ENCODE measurements at places on chromosomes 16 and 17.
A peak's percentile ranks its signal among the peaks of the same experiment; 100 is the strongest.

DNA sequence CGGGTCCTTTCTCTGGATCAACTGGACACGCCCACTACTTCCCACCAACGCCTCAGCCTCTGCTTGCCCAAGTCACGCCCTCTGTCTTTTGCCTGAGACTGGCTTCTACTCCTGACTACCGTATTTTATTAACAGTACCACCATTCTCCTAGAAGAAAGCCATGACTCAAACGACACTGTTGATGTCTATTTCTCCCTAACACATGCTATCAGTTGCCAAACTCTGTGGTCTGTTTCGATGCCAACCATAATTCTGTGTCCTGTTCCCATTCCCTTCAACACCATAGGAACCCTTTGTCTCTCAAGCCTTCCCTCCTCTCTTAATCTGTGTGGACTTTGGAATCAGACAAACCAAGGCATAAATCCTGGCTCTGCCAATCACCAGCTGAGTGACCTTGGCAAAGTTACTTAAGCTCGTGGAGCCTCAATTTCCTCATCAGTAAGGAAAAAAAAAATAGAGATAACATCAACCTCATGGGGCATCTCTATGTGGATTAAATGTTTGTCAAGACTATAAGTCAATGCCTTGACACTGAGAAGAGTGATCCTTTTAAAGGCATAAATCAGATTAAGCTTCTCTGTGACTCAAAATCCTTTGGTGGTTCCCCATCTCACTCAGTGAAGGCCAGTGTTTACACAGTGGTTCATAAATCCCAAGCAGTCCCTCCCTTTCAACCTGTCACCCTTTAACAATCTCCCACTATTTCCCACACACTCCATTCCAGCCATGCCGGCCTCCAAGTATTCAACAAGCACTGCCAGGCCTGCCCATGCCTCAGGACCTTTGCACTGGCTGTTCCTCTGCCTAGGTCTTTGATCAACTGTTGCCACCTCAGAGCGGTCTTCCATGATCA lies 45.6 kb downstream of the ERN1 start:
- DNase-seq: no peak

- no peak for DNase-seq
Measured at GRCh38 chr17:72390675-72391508, 270.1 kb downstream of the SOX9 start.

DNA sequence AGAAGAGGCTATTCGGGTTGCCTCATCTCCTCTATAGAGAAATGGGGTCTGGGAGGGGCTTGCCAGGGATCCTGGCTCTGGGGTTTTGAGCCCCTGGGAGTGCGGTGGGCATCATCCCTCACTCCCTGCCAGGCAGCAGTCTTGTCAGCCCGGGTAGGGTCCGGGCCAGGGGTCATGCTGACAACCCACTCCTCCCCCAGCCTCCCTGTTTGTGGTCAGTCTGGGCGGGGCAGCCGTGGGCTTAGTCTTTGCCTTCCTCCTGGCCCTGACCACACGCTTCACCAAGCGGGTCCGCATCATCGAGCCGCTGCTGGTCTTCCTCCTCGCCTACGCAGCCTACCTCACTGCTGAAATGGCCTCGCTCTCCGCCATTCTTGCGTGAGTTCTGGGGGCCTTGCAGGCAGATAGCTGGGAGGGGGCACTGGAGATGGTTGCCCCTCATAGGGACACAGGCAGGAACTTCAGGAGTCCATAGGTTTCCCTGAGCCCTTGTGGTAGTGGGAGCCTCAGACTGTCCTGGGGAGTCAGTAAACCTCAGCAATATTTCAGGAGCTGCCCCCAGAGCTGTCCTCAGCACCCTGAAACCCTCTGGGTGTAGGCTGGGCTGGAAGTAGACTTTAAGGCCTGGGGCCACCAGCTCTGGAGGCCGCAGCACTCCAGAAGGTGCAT lies 6.9 kb downstream of the SLC9A5 start:
- DNase-seq: no peak

GRCh38 chr16:84600343-84601229 lies 17.3 kb downstream of the COTL1 start:
- no peak for DNase-seq

GRCh38 chr17:54982399-54982798 lies 13.8 kb downstream of the STXBP4 start:
- no peak for DNase-seq

DNA sequence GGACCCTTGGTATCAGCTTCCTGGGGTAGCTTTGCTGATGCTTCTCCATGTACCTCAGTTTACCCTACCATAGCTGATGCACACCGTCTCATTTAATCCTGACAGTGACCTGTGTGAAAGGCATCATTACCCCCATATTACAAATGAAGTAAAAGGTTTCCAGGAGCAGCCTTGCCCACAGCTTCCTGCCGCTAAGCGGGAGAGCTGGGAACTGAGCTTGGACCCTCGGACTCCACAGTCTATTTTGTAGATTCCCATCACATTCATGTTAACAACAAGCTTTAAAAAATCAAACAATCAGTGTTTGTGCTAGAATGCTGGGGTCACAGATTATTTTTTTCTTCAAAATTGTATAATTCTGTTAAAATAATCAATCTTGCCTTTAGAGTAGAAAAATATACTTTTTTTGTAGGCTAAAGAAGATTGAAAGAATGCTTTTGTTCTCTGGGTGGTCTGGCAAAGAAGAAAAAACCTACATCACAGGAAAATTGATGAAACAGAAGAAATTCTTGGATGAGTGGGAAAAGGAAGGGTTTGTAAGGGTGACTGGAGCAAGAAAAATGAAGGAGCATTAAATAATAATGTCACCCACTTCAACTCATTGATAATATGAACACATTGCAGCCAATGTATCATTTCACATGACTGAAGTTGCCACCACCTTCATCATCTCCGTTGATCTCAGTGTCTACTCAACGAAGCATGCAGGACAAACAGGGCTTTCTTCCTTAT lies 9.5 kb upstream of the USP10 start:
- DNase-seq: no peak

DNA sequence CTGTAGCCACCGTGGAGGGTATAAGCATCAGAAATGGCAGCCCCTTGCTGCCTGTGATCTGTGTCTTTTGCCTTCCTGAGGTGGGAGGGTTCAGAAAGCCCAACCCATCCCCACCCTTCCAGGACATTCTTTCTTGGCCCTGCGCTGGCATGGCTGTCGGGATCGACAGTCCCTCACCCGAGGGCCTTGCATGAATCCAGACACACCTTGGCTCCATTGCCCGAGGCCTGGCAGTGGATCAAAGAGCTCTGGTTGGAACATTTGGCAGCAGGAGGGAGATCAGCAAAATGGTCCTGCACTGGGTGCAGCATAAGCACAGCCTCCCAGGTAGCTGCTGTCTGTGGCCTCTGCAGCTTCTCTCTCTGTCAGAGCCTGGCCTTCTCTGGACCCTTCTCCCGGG lies 246.6 kb upstream of the MAF start:
- DNase-seq: no peak

DNA sequence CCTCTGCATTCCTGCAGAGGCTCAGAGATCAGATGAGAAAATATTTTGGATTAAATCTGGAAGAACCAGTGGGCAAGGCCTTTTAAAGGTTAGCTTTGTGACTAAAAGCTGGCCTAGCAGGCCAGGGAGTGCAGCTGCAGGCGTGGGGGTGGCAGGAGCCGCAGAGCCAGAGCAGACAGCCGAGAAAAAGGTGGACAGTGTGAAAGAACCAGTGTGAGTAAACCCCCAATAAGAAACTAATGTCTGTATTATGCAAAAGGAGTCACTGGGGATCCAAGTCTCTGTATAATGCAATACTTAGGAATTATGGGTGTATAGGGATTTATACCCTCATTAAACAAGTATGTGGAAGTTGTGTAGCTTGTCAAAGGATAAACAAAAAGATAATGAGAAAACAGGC lies 21.4 kb upstream of the SPACA3 start:
- DNase-seq: no peak

DNA sequence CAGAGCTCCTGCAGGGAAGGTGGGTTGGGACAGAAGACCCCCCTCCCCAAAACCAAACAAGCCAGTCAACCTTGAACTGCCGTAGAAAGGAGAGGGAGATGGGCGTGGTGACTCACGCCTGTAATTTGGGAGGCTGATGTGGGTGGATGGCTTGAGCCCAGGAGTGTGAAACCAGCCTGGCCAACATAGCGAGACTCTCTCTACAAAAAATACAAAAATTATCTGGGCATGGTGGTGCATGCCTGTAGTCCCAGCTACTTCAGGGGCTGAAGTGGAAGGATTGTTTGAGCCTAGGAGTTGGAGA lies 42.1 kb downstream of the NT5M start:
- DNase-seq: no peak

DNA sequence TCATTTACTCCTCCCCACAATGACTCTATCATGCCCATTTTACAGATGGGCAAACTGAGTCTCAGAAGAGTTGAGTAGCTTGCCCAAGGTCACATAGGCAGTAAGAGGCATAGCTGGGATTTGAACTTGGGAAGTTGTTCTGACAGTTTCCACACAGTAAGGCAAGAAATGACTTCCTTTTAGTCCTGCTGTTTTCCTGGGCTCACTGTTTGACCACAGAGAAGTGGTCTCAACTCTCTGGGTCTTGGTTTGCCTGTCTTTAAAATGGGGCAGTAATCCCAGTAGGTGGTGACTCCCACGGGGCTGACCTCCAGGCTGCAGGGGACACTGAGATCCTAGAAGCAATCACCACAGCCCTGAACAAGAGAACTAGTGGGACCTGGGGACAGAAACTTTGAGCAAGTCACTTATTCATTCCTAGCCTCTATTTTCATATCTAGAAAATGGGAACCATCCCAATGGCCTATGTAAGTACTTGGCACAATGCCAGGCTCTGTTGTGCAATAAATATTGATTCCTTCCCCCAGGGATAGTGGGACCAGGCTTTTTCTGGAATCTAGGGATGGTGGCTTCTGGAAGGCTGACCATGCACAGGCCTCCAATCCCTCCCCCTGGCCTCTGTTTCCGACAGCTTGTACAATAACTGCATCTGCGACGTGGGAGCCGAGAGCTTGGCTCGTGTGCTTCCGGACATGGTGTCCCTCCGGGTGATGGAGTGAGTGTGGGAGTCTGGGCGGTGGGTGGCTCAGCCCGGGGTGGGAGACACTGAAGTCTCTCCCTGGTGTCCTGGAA lies 20.5 kb downstream of the DEXI start:
- no peak for DNase-seq

- DNase-seq: no peak
Measured at GRCh38 chr17:78484271-78485246, 92.6 kb downstream of the DNAH17 start.

GRCh38 chr17:6749519-6749918 lies 6.3 kb upstream of the XAF1 start:
- DNase-seq: no peak

GRCh38 chr17:30368912-30369720 lies 9.6 kb upstream of the CPD start:
- DNase-seq: peak; percentile 52

DNA sequence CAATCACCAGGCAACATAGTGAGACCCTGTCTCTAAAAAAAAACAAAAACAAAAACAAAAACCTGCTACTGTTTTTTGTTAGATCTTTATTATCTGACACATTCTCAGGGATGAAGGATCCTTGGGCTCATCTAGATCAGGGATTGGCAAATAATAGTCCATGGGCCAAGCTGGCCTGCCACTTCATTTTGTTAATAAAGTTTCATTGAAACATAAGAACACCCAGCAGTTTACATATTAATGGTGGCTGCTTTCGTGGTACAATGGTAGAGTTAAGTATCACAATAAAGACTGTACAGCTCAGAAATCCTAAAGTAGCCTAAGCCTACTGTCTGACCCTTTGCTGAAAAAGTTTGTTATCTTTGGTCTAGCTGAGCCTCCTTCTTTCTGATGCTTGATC lies 32.9 kb upstream of the CLEC18A start:
- no peak for DNase-seq

- no peak for DNase-seq
Measured at GRCh38 chr17:46788796-46789195, 29.7 kb downstream of the WNT3 start.

DNA sequence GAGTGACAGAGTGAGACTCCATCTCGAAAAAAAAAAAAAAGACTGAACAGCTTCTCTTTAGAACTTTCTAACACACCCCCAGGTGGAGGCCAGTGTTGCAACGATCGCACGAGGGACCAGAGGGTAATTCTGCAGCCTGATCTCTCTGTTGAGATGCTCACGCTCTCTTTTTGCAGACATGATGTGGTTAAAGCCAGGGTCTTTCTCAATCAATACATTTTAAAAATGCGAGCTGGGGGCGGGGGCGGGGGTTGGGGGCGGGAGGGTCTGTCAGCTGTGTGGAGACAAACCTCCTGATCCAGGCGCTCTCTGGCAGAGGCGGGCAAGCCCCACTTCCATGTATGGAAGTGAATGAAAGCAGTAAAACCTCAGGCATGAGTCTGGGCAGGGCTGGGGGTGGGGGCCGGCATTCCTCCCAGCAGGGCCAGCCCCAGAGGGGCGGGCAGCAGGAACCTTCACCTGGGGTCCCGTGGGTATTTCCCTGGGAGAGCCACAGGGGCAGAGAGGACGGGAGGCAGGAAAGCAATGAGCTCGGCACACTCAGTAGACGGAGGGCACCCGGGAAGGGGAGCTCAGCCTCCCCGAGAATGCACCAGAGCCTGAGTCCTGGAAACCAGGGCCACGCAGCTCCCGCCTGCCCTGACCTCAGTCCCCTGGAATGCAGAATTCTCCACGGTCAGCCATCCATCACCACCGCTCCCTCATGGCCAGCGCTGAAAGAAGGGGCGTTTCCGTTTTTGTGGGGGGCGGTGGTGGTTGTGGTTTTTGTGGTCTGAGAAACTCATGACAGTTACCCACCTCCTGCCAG lies 28.0 kb downstream of the NXN start:
- peak; percentile 78 for DNase-seq

- DNase-seq: no peak
Measured at GRCh38 chr17:81898029-81898866, 3.8 kb upstream of the NPB start.

- DNase-seq: no peak
Measured at GRCh38 chr16:86477642-86478041, 32.7 kb upstream of the FOXF1 start.

- no peak for DNase-seq
Measured at GRCh38 chr17:78793968-78794367, 11.9 kb upstream of the CYTH1 start.
